Activated T-cell treated with anti-CD3 and anti-CD28 coated beads, Interleukin-2, amount 50 U/mL, for 48 hours (primary cell): ENCODE measurements at places on chromosomes 1 and 21.

DNA sequence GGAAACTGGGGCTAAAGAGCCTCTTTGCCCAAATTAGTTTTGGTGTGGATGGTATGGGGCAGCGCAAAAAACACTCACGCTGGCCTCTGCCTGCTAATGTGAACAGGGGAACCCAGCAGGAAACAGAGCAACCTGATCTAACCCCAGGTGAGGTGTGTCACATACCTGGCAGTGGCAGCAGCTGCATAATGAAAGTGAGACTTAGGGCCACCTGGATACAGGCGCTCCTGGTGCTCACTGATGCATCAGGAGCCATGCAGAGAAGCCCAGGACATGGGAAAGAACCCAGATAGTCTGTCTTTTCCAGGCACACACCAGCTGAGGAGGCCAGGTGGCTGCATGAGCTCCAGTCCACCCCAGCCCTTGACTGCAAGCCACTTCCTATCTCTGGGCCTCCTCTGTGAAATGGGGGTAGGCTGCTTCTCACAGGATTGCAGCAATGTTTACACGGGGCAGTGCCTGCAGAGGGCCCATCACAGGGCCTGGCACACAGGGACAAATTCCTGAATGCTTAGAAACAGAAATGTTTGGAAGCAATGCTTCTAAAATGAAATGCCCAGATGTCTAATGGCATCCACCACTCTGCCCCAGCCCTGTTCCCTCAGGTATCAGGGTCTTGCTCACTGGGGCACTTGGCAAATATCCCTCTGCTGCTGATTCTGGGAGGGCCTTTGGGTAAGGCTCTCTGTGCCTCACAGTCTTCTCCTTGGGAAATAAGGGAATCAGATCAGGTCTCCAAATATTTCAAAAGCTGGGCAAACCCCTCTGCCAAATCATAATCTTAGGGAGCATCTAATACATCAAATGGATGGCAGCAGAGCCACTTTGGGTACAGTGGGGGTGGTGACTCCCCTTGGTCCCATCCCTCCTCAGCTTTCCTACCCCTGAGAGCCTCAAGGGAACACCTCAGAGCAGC is 19.9 kb downstream of the DHCR24 start:
- DNase-seq, result no peak

DNA sequence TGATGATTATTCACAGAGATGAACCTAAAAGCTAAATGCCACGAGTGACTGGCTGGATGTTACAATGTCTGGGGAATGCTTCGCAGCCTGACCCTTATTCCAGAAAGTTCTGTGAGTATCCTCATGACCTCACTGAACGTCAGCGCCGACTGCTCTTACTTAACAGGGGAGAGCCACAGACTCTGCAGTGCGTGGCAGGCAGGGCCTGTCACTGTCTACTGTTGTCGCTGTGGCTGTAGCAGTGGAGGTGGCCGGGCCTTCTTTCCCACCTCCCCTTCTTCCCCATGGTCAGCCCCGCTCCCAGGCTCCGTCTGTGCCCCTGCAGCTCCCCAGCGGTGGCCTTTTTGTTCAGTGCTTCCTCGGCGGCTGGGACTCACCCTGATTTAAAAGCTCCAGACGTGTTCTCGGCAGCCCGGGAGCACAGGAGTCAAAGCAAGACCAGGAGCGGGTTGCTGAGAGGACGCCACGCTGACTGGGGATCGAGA is 52.2 kb upstream of the TARBP1 start:
- no peak for DNase-seq

DNA sequence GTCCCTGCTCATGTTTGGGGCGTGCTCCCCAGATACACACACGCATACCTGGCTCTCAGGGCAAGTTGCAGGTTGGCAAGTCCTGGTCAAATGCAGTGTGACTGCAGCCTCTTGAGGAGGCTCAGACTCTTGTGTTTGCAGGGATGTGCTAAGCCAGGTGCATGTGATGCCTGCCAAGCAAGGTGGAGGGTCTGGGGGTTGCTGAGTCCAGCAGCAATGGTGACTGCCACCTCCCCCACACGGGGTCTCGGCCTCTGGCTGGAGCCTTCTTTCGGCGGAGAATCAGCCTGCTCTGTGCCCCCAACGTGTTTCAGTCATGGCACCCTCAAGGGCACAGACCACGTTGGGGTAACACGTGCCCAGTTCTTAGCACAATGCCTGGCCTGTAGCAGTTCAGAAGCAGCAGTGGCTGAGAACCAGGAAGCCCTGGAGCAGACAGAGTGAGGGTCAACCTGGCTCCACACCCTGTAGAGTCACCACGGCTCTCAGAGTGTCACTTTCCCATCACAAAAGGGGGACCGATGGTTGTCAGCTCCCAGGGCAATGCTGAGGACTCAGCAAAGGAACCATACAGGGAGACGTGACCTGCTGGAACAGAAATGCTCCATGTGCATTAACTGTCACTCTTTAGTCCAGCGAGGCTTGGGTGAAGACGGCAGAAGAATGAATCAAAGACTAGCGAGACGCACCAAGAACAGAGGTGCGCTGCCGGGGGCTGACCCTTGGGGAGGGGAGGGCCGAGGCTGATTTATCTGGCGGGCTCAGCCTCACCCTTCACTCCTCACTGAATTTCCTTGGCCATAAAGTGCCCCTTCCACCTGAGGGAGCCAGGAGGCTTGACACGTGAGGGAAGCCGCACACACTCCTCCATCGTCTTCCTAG is 109.0 kb downstream of the PGBD5 start:
- DNase-seq, result no peak

GRCh38 chr1:229380536-229381160 is 37.8 kb upstream of the CCSAP start:
- DNase-seq, result no peak

DNA sequence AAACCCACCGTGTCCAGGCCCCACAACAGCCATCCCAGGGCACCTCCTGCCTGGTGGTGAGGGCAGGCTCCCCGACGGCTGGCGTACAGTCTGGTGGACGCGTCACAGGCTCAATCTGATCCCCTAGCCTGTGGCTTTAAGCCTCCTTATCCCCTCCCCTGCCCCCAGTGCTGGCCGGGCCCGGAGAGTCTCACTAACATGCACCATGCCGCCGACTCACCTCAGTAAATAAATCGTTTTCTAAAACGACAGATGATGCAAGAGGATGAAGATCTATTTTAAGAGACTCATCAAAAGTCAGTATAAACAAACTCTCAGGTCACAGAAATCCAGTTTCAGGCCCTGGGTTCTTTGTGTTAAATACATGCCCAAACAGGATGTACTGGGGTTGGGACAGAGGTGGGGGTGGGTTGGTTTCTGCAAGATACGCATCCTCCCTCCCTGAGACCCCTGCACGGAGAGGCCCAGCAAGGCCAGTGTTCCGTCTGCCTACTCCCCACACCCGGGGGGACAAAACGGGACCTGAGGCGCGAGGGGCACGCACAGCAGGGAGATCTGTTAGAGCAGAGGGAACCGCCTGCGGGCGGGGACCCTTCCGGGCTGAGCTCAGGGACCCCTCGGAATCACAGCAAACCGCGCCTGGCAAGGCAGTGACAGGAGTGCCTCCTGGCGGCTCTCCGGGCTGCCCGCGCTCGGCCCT is 3.1 kb downstream of the PANK4 start:
- DNase-seq, result peak; percentile 51

GRCh38 chr1:99737016-99737415 is 29.4 kb downstream of the FRRS1 start:
- no peak for DNase-seq

- DNase-seq, result no peak
These were observed 54.3 kb upstream of the TARBP1 start for GRCh38 chr1:234533034-234533891.

DNA sequence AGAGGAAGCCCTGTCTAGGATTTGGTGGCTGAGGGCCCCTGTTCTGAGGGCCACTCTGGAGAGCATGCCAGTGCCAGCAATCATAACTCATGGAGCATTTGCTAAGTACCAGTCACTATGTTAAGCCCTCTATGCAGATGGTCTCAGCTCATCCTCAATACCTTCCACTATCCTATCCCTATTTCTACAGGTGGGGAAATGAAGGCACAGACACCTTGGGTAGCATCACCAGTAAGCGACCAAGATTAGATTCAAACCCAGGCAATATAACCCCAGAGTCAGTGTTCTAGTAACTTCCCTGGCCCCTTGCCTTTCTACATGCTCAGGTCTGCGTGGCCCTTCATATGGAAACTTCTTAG is 7.9 kb upstream of the NBPF1 start:
- DNase-seq, result no peak

DNA sequence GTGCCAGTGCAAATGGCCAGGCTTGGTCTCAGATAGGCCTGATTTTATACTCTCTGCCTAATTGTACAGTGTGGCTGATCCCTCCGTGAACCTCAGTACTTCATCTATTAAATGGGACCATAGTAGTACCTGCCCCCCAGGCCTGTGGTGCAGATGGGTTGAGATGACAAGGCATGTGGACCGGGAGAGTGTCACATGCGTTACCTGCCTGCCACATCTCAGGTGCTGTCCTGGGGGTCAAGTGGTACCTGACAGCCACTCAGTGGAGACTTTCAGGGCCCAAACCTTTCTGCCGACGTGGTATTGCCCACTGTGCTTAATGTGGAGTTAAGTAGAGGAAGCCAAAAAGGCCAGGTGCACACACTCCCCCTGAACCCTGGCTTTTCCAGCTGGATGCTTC is 197.3 kb downstream of the FOXD2 start:
- no peak for DNase-seq
